ENCODE measurements at places on chromosomes 11 and 22.
A peak's percentile ranks its signal among the peaks of the same experiment; 100 is the strongest.

GRCh38 chr11:56906683-56907148 lies 82.0 kb upstream of the OR5AK2 start:
- no peak for DNase-seq

DNA sequence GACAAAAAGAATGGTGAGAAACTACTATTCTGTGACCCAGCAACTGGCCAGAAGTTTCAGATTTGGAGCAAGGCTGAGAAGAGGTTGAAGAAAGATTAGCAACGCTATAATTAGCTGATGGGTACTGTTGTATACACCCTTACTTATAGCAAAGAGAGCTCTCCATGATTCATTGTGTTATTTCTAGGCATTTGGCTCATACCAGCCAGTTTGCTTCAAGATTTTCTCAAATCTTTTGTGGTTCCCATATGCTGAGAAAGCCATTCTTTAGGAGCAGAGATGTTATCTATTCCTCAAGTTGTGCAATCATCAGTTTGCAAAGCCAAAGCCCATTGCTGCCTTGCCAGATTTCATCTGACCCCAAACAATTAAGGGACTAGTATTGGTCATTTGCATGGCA lies 179.4 kb downstream of the ETS1 start:
- peak; percentile 73 for DNase-seq

DNA sequence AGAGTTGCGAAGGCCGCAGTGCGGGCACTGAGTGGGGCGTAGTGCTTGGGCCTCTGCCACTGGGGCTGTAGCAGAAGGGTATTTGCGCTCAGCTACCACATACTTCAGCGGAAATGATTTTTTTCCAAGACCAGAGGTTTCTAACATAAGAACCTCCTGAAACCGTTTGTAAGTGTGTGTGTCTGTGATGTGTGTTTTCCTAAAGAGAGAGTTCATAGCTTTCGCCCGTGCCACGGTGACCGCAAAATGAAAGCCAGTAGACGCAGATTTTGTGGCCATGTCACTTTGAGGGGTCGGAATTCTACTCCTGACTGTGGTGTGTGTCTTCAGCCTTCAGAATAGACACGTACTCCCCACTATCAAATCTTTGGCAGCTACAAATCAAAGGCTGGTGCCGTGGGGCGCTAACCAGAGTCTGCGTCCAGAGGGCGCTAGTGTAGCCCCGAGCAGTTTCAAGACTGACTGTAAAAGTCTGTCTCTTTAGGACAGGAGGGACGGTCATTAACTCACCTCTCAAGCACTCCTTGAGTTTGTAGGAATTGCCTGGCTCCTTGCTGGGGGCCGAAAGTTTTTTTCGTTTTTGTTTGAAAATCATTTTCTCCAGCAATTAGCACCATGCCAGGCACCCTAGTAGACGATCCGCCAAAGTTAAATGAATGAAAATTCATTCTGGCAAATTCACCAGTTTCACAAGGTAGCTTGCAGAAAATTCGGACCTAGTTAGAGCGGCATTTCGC lies 2.5 kb upstream of the CALCA start:
- no peak for DNase-seq

DNA sequence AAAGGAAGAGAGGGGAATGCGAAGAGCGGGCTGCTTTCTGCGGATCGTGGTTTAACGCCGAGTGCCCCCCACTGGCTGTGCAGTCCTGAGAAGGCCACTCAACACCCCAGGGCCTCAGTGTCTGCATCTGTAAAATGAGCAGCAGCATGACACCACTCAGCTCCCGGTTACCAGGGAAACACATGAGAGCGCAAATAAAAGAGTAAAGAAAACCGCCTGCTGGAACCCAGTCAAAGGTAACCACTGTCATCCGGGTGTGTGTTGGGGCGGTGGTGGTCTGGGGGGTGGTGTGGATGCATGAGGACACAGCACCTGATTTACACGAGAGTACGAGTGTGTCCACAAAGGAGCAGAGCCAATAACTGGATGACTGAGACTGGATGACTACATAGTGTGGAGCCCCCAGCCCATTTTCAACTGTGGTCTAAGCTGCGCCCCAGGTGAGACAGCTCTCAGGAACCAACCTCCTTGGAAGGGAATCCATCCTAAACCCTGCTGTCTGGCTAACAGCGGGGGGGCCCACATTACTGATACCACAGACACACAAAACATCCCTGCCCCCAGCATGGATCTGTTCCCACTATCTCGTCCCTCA lies 5.7 kb downstream of the CELSR1 start:
- DNase-seq = no peak

- DNase-seq = no peak
Observed at GRCh38 chr11:22680628-22681027, 14.2 kb downstream of the GAS2 start.

DNA sequence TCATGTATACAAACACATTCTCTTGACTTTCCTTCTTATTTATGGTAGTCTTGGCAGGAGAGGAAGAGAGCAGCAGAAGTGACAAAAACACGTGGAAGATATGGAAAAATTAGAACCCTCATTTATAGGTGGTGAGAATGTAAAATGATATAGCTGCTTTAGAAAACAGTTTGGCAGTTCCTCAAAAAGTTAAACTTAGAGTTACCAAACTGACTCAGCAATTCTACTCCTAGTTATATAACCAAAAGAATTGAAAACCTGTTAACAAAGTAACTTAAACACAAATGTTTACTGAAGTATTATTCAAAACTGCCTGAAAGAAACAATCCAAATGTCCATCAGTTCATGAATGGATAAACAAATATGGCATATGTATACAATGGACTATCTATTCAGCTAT lies 16.8 kb downstream of the NUCB2 start:
- DNase-seq = no peak

- no peak for DNase-seq
Observed at GRCh38 chr11:114845766-114846415, 167.6 kb downstream of the NXPE2 start.

DNA sequence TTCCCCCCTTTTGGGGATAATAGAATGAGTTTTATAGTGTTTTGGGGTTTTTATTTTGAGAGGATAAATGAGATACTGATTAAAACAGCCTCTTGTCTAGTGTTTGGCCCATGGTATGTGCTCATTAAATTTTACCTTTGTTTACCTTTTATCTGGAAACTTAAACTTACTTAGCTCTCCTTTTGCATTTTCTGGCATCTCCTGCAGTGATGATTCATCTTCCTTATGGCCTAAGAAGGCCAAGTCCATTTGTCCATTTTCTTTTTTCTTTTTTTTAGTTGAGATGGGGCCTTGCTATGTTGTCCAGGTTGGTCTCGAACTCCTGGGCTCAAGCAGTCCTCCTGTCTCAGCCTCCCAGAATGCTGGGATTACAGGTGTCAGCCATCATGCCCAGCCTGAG lies 156.3 kb downstream of the COMMD9 start:
- no peak for DNase-seq

DNA sequence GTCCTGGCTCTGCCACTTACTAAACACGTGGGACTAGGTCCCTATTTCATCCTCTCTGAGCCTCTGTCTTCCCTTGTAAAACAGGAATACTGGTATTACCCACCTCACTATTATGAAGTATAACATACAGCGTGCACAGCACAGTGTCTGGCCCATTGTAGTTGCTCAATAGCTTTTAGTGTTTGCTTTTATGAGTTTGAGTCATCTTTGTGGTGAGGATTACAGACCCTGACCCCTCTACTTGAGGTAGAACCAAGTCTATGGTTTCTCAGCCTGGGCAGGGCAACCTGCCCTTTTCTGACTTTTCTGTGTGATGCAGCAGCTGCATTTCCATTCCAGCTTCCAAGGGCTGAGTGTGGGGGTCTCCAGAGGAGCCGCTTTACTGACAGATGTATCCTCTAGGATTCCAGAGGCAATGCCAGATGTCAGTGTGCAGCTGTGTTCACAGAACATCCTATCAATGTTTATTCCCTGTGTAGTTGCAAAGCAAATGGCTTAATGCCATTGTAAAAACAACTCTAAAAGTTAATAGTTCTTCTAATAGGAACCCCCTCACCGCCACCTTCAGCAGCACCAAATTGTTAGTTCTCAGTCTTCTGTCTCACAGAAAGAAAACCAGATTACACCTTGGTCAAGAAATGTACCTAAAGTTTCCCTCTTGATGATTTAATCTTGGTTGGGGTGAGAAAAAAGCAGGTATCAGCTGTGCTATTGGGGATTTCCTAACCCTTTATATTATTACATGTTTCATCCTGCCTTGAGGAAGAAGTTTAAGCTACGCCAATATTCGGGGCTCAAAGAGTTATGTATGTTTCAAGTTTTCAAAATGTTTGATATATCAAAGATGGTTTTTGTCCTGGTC lies 16.8 kb downstream of the PRR5L start:
- peak; percentile 87 for DNase-seq

- DNase-seq = no peak
Observed at GRCh38 chr22:18927020-18927419, 9.1 kb downstream of the PRODH start.

- no peak for DNase-seq
Observed at GRCh38 chr11:954392-955153, 28.9 kb downstream of the AP2A2 start.

DNA sequence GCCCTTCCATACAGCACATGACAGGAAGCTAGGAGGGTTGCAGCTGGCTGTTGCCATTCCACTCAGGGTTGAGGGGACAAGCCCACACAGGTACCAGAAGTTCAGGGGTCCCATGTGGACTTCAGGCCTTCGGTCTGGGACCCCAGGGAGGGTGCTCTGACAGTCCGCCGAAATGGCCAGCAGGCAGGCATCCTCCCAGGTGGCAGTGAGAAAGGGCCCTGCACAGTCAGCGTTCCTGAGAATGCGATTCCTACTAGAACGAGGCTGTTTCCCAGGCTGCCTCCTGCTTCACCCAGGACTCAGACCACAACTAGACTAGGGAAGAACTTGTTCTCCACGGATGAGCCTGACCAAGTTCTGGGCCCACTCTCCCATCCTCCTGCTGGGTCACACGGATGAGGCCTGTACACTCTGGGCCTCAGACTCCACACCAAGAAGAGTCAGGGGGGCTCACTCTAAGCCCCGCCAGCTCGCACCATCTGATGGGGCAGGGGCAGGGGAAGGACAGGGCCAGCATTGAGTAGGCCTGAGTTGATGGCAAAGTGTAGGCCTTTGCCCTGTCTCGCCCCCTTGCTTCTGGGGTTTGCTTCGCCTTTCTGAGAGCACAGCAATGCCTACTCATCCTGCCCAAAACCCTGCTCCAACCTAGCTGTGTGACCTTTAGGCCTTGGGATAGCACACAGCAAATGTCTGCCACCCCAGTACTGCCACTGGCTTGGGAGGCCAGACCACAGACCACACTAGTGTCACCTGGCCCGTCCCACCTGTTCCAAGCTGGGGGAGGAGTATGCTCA lies 14.0 kb downstream of the KCNQ1OT1 start:
- DNase-seq = no peak

- DNase-seq = no peak
Observed at GRCh38 chr11:76623171-76623883, 47.2 kb downstream of the LRRC32 start.

DNA sequence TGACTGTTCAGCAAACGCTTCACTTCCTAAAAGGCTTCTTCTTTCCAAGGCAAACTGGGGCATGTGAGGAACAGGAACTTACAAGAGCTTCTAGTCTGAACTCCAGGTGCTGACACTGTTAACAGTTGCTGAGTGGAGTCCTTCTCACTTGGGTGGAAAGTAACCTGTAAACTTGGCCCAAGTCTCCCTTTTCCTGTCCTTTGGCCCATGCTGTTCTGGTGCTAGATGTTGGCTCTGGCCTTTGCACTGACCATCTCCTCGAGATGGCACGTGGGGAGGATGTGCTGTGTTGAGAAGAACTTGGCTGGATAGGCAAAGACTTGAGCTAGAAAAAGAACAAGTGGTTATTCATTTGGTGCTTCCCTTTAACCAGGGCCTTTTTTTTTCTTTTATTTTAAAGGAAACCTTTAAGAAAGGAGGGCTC lies 53.6 kb downstream of the PTPRJ start:
- no peak for DNase-seq

- DNase-seq = peak; percentile 50
Observed at GRCh38 chr22:40396882-40397281, 26.5 kb downstream of the SGSM3 start.

DNA sequence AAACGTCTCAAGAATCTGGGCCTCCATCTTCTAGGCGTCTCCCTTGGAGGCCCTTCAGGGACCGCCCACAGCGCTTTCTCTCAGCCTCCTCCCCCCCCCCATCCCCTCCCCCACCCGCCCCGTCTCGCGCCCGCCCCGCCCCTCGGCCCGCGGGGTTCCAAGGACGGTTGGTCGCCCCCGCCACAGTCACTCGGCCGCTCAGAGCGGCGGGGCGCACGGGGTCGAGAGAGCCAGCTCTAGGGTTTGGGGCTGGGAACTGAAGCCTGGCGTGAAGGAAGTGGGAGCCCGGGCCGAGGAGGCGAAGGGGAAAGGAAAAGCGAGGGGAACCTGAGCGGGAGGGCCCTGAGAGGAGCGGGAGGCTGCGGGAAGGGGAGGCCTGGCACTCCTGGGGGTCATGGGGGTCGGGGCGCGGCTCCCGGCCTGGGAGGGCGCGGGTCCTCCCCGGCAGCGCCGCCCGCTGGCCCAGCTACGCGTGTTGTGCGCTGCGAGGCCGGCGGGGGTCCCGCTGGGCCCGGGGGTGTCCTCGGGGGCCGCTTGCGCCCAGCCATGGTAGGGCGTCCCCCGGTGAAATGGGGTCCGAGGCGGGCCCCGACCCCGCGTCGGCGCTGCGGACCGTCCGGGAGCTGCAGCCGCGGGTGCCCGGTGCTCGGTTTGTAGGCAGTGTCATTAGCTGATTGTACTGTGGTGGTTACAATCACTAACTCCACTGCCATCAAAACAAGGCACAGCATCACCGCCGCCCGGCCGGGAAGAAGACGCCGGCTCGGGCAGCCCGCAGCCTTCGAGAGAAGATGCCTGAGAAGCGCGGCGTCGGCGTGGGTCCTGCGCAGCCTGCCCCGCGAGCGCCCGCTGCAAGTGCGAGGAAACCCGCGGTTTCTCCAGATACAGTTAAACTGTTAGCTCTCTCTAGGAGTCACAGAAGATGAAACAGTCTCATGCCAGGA lies at the start of gene BTG4:
Gene BTG4 (minus strand): TSS at position 91 of the 944 bp plus-strand sequence. CDS start 13,610 bp downstream, outside the sequence.
- no peak for DNase-seq

- DNase-seq = no peak
Observed at GRCh38 chr22:21984793-21985192, 2.2 kb upstream of the TOP3B start.

DNA sequence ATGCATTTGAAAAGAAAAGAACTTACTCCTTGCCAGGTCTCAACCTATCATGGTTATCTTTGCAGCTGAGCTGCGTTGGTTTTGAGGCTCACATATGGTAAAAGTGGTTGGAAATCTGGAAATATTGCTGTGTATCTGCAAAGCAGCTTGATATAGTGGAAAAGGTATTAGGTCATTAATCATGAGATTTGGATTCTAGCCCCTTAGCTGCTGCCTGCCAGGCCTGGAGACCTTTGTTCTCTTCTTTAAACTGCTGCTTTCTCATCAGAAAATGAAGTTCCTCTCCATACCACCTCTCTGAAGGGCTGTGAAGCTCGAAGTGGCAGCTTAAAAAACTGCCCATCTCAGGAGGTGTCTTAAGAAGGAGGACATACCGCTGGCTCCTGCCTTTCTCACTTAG lies 5.7 kb downstream of the PPARA start:
- DNase-seq = no peak

DNA sequence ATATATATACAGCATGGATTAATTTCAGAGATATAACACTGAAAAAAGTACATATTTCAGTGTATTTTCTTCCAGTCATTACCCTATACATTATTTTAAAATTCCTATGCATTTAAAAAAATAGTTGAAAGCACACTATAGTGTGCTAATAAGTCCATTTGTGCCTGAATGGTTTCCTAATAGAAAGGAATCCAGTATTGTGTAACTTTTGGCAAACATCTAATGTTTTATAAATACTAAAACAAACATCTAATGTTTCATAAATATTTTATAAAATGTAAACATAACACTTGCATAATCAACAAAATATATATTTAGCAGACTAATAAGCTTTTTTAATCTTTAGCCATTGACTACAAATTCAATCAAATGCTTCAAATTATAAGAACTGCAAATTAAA lies 126.6 kb upstream of the FIBIN start:
- DNase-seq = no peak

GRCh38 chr22:20095521-20095920 lies 15.5 kb downstream of the DGCR8 start:
- no peak for DNase-seq

Data from skeletal muscle cell (primary cell).